Astrocyte of the hippocampus (primary cell): ENCODE measurements at places on chromosomes 3 and 15.

DNA sequence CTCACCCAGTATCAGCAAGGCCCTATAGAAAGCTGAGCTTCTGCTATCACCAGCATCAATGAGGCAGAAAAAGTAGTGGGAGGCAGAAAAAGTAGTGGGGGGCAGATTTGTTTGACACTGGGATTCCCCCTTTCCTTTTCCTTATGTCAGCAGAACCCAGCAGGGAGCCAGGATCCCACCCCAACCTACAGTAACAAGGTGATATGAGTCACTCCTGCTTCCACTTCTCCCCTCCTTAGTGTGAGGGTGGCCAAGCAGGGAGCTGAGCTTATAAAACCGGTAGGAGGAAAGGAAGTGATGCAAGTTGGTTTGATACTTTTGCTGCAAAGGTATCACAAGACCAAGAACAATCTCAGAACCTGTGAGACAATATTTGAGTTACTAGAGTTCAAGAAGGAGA lies 128.7 kb downstream of the SCAPER start:
- DNase-seq: no peak

GRCh38 chr3:172931746-172932285 lies 181.3 kb downstream of the ECT2 start:
- no peak for DNase-seq

DNA sequence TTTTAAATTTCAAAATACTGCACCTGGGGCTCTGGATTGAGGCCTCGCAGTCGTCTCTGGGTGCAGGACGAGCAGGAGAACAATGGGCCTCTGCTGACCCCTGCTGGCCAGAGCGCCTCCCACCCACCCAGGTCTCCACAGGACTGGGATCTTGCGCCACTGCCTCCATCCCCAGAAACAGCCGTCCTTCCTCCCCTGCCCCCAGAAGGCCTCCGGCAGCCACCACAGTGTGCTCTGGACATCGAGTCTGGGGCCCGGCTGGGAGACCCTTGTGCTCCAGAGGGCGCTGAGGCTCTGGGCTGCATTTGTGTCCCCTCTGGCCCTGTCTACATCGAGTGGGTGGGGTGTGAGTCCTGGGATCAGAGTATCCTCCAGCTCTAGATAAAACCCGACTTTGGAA lies 6.7 kb upstream of the ACSBG1 start:
- DNase-seq: peak; percentile 90

DNA sequence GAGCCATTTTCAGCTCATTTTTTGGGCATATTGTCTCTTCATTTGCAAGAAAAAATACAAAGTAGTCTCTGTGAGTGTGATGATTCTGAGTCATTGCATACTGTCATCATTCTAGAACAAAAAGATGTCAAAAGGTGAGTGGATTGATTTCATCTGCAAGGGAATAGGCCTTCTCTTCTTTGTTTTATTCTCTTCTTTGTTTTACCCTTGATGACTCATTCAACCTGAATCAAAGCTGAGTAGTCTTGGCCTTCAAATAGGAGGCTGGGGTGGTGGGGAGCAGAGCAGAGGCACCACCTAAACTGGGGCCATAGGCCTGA lies 25.4 kb downstream of the CYP19A1 start:
- no peak for DNase-seq

- DNase-seq: no peak
These were observed 17.8 kb downstream of the ABHD17C start for GRCh38 chr15:80712956-80713355.

- DNase-seq: no peak
These were observed 25.2 kb downstream of the PLXNB1 start for GRCh38 chr3:48404440-48405342.

GRCh38 chr15:87374339-87374738 lies 882.2 kb downstream of the NTRK3 start:
- DNase-seq: no peak

DNA sequence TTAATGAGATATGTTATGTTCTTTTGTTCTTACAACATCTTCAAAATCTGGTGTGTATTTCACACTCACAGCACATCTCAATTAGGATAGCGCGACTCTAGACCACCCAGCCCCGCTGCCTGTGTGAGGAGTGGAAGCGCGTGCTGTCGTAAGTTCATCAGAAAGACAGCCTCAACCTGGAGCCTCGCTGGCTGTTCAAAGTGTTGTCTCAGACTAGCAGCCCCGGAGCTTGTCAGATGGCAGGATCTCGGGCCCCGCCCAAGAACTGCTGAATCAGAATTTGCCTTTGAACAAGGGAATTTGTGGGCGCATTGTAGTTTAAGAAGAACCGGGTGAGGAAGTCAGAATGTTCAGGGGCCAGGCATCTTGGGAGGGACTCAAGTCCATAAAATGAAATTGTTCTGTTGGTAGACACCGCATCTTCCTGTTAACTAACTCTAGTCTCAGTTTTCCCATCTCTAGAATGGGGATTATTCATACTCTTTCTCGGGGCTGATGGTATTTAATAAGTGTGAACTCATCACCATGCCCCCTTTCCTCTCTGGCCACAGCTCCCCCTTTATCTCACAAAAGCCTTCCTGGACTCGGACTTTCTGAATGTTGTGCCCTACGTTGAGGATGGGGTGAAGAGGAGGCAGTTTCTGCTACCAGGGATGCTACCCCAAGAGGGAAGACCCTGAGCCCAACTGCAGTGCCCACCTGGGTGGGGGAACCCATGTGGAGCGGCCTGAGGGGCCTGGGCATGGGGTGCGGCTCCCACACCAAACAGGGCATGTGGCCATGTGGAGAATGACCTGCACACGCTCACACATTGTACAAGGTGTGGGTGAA lies 40.4 kb downstream of the BHLHE40 start:
- DNase-seq: no peak

DNA sequence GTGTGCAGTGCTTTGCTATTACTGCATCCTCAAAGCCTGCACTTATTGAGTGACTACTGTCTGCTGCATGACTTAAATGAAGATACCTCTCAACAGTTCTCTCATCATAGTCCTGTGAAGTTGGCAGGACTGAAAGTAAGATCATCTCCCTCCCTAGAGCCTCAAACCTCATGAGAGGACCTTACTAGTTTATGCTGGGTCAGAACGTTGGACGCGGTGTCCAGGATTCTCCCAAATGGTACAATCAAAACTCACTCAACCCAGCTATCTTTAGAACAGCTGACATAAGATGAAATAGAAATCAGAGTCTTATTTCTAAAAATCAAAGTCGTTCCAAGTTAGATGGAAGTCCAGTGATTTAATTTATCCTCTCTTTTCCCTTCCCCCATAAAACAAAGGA lies 219.7 kb downstream of the PDZRN3 start:
- DNase-seq: no peak

DNA sequence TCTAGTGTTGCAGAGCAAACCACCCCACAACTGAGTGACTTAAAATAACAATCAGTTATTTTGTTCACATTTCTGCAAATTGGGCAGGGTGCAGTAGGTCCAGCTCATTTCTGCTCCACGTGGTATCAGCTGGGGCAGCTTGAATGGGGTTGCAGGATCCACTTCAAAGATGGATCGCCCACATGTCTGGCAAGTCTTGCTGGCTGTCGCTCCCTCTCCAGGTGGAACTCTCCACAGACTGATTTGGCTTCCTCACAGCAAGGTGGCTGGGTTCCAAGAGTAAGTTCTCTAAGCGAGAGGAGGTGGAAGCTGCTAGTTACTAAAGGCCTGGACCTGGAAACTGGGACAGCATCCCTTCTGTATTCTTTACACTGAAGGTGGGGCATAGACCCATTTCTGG lies 213.3 kb downstream of the SLC9A9 start:
- no peak for DNase-seq

GRCh38 chr3:70057426-70057825 lies 57.9 kb downstream of the SAMMSON start:
- no peak for DNase-seq

- peak; percentile 71 for DNase-seq
These were observed 4.6 kb upstream of the SIN3A start for GRCh38 chr15:75455982-75456531.

DNA sequence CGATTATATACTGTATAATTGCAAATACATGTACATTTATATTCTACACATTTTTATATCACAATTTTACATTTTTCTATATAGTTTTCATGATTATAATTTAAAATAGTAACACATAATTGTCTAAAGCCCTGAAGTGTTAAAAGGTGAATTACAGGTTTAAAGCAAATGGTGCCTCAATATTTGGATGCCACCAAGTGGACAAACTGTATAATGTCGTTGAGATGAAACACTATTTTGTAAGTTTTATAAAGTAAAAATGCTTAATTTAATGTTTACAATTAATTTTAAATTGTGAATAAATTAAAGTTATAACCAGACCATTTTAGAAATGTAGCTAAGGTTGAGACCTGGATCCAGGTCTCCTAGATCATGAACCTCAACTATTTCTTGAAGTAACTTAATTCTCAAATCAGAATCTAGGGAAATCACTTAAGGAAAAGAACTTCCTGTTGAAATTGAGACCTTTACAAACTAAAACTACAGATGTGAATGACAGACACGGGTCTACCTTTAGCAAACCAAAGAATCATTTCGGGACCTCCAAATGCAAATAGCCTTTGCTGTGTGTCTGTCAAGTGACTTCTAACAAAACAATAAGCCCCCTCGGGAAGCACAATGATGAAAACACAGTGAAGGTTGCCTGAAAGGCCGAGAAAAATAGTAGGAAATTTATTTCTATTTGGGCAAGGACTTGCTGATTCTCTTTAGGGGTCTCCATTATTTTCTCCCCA lies 37.8 kb downstream of the EHHADH start:
- peak; percentile 44 for DNase-seq

DNA sequence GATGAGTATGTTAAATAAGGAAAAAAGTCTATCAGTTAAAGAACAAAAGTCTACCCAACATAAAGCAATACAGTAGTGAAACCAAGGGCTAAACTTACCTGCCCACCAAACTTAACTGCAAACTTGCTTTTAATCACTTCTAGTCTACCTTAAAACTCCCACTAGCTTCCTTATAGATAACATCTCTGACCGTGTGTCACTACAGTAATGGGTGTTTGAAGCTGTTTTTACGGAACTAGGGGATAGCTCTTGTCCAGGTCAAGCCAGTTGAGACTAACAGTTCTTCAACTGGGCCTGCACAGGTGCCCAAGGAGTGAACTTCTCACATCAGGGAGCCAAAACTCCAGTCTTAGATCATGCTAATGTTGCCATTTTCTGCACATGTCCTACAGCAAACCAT lies 132.3 kb downstream of the ZNF385D start:
- no peak for DNase-seq

DNA sequence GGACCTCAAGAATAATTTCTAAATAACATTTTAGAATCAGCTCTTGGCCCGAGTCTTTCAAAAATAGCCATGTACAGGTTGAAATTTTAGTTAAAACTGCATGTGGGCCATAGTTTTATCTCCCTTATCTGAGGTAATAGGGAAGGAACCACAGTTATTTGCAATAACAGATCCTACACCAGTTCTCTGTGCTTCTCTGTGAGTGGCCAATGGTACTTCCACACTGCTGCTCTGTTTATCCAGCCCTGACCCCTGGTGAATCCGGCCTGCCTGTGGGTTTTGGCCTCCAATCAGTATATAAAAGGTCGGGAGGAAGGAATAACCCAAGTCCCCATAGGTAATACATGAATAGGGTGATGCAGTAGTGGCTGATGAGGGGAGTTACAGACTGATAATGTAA lies 48.0 kb upstream of the TNIK start:
- no peak for DNase-seq

DNA sequence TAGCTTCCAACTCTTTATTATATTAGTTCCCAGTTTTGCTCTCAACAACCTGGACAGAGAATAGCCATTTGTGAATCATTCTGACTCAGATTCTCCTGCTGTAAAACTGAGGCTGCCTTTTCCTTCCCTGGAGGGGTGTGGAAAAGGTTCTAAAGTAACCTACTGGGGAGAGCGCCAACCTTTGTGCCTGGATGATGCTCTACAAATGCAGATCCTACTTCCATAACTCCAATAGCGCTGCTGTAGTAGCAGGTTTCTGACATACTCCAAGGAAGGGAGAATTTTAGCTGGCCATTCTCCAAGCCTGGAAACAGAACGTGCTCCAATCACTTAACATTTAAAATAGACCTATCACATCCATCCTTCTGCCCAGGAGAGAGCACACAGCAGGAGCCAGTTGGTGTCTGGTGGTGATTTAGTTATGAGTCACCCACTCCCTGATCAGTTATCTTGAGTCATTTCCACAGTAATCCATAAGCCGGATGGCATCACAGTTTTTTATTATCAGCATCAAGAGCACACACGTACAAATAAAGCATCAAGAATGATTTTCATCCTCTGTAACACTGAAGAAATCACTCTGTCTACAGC lies 38.3 kb downstream of the MYH15 start:
- DNase-seq: peak; percentile 71

GRCh38 chr3:198081421-198081844 lies 121.4 kb downstream of the LMLN start:
- peak; percentile 2 for DNase-seq

GRCh38 chr15:33533197-33533596 lies 222.4 kb downstream of the RYR3 start:
- no peak for DNase-seq

- DNase-seq: no peak
These were observed 126.7 kb downstream of the ARNT2 start for GRCh38 chr15:80530737-80531365.

DNA sequence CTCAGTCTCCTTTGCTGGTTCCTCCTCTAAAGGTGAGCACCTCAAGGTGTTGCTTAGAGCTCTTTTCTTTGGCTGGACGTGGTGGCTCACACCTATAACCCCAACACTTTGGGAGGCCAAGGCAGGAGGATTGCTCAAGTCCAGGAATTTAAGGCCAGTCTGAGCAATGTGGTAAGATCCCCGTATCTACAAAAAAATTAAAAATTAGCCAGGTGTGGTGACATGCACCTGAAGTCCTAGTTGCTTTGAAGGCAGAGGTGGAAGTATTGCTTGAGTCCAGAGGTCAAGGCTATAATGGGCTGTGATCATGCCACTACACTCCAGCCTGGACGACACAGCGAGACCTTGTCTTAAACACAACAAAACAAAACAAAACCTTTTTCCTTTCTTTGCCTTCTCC lies 28.3 kb downstream of the TOPBP1 start:
- no peak for DNase-seq

DNA sequence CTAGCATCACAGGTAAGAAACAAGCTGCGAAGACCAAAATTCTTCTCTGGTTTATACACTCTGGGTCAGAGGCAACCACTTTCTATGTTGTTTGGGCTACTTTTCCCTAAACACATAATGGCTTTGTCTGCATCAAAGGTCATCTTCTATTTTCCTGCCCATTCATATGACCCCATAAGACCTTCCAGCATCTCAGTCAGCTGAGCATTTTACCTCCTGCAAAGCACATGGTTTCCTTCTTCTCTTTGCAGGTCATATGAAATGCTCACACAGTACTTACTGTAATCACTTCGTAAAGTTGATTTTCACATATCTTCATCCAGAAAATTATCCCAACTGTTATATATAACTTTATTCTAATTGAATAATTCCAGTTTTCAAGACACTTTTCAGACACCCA lies 34.8 kb downstream of the LIPC start:
- no peak for DNase-seq

- no peak for DNase-seq
These were observed 21.4 kb downstream of the SCG3 start for GRCh38 chr15:51702710-51703109.

GRCh38 chr3:3064297-3064696 lies 45.9 kb downstream of the IL5RA start:
- DNase-seq: no peak
